ENCODE measurements at places on chromosomes 7 and 10.

DNA sequence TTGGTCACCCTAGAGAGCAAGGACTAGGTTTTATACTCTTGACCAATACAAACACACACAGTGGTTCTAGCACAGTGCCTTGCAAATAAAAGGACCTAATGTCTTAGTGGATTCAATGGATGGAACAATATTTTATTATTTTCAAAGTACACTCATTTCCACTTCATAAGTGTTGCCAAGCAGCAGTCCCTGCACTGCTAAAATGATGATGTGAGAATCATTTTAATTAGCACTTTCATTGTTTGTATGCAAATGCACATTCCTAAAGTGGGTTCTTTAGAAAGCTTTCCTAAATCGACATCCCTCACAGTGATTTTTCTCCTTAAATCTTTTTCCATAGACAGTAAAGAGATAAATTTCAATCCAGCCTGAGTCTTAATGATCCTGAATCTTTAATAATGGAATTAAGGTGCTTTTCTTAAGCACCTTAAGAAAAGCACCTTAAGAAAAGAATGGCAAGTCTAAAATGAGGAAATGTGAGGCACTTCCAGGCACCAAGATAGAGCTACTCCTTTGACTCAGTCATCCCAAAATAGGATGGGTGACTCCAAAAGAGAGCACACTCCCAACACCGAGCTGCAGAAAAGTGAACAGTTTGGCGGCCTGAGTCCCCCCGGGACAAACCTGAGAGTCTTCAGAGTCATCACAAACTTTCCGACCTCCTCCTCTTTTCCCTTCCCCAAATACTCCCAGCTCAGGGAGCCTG, 84.5 kb downstream of the SORBS1 start:
- DNase-seq = no peak

DNA sequence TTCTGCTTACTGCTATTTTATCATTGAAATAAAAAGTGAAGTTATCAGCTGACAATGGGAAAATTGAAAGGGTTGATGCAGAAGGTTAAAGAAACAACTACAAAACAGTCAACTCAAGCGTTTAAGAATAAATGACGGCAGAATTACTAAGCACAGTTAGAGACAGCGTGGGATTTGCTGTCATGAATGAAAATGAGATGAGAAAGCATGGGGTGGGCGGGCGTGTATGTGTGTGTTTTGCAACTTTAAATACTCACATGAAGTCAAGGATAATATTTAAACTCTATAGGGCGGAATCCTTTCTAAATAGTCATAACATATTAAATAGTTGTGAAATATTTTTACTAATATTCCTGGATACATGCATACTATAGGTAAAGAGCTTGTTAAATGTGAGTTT, 450.8 kb downstream of the ETV1 start:
- DNase-seq = no peak

DNA sequence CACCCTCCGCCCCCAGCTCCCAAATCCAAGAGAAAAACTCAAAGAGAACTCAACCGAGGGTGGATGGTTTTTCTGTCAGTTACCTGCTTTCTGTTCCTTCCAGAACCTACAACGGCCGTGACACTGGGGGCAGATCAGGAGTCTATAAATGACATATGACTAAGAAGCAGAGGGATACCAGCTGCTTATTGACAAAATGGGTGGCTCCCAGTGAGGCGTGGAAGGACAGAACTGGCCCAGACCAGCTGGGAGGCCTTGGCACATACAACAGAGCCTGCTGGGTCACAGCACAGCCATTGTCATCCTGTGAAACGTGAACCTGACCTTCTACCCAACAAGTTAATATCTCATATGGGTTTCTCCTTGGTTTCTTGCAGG, 84.3 kb upstream of the ADRB1 start:
- no peak for DNase-seq

DNA sequence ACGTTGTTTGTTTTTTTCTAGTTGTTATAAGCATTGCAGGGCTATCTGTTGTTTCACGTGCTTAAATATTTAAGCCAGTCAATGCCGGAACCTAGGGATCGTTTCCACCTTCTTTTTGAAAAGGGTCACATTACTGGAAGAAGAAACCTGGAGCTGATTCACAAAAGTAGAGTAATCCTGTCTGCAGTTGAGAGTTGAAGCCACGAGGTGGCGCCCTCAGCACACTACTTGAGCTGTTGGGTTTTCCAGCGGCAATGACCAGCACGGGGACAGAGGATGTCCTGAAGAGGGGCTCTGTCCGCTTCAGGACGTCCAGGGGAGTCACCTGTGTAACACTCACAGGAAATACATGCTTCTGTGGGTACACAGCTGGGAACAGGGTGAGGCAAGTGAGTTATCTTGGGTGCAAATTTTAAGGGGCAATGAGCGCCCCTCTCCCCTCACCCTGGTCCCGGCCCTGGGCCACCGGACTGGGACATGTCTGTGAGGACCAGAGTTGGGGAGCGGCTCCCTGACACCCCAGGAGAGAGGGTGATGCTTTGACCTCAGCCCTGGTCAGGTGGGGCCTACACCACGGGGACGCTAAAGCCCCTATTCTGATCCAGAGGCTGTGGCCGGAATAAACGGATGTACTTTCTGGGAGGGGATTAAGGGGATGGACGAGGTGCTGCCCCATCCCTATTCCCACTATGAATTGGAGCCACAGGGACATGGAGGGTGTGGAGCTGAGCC, 26.3 kb upstream of the WDFY4 start:
- DNase-seq = peak; percentile 63

GRCh38 chr7:134724606-134725005, 54.8 kb upstream of the CALD1 start:
- DNase-seq = no peak

GRCh38 chr10:80265740-80266512, 23.5 kb downstream of the MAT1A start:
- DNase-seq = no peak

DNA sequence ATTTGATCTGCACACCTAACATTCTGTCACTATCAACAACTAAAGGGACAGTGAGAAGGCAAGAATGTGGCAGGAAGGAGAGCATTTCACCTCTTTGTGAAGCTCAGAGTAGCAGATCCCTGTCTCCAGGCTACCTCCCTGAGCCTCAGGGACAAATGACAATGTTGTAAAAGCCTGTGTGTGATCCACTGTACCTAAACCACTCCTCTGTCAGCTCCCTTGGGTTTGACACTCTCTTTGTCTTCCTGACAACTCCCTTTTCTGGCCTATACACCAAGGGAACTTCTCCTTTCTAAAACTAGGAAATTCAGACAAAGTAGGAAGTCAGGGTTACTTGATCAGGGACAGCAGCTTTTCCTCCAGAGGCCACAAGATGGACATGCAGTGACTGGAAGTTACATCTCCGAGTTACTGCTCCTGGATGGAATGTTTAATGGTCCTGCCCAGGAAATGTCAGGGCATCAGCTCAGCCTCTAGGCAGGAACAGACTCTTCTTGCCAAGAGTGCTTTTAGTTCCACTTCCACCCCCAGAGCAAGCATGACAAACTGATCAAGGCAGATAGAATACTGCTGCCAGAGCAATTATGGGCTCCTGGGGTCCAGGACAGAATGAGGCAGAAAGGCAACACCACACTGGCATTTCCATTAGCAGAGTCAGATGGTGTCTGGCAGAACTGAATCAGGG, 1014.5 kb upstream of the LRRTM3 start:
- DNase-seq = no peak

GRCh38 chr7:105389088-105389650, 448 bp upstream of the SRPK2 start:
- peak; percentile 4 for DNase-seq

GRCh38 chr10:7311218-7311849, 99.5 kb downstream of the SFMBT2 start:
- no peak for DNase-seq

GRCh38 chr10:52483587-52483986, 169.5 kb downstream of the DKK1 start:
- DNase-seq = no peak

DNA sequence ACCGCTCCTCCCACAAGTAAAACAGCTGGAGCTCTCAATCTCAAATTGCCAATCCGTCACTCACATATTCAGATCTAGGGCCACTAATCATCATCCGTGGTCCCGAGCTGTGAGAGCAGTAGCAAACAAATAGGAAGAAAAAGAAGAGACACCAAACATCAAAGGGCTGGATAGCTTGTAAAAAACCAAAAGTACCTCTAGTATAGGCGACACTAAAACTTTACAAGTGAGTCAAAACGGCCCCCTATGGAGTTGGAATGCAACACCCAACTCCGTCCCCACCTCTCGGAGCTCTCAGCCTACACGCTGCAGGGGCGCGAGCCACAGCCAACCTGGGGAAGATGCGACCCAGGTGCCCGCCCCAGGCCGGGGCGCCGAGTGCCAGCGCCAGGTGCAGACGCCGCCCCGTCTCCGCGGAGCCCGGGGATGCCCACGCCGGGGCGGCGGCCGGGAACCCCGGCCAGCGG, 581 bp downstream of the FAM3C start:
- peak; percentile 63 for DNase-seq

GRCh38 chr7:74206589-74207120, 3.2 kb upstream of the LAT2 start:
- DNase-seq = peak; percentile 73

- no peak for DNase-seq
These were observed 313.0 kb downstream of the WDR37 start for GRCh38 chr10:1369197-1369596.

DNA sequence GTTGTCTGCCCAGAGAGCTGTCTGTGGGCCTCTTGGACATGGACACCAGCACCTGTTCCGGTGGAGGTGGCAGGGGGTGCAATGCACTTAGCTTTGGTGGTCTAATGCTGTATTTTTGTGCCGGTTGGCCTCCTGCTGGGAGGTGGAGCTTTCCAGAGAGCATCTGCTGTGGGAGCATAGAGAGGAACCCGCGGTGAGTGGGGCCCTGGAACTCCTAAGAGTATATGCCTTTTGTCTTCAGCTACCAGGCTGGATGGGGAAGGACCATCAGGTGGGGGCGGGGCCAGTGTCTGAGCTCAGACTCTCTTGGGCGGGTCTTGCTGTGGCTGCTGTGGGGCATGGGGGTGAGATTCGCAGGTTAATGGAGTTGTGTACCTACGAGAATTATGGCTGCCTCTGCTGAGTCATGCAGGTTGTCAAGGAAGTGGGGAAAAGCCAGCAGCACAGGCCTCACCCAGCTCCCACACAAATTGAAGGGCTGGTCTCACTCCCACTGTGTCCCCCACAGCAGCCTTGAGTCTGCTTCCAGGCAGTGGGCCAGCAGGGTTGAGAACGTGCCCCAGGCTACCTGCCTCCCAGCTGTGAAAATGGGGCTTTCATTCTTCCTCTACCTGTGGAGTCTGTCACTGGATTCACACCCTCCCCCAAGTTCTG, 29.0 kb downstream of the JAKMIP3 start:
- DNase-seq = no peak

GRCh38 chr10:13743101-13743693, 156.4 kb downstream of the PRPF18 start:
- DNase-seq = no peak

GRCh38 chr7:98378210-98378819, 22.6 kb downstream of the BAIAP2L1 start:
- DNase-seq = no peak

DNA sequence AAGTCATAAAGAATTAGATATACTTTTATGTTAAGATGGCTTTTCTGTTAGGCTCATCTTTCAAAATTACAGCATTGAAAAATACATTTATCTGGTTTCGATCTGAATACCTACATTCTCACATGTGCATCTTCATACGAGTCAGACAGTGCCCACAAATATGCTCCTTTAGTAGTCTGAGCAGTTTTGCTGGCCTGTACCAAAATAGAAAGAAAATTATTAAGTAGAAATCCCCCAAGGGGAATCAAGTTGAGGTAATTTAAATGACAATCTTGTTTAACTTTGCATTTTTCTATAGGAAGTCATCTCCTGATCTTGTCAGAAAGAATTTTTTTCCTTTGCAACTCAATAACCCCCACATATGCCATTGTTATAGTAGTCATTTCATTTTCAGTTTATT, 287.4 kb upstream of the SEMA3D start:
- DNase-seq = no peak

- DNase-seq = no peak
These were observed 102.9 kb downstream of the PFKFB3 start for GRCh38 chr10:6305401-6306321.

GRCh38 chr7:7416031-7416858, 119.4 kb downstream of the COL28A1 start:
- DNase-seq = no peak

DNA sequence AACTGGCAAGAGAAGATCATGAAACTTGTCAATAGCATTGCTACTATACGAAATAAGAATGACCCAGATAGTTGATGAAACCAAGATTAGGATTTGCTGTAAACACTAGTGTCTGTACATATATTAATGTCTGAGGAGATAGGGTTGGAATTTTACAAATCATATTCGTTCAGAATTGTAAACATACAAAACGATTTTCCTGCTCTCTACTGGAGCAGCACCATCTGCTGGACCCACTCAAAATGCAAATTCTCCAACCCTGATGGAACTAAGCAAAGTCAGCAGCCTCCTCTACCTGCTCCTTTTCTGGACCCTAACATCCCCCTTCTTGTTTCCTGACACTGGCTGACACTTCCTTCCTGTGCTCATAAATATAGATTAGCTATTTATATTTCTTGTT, 29.4 kb upstream of the SGMS1 start:
- no peak for DNase-seq

DNA sequence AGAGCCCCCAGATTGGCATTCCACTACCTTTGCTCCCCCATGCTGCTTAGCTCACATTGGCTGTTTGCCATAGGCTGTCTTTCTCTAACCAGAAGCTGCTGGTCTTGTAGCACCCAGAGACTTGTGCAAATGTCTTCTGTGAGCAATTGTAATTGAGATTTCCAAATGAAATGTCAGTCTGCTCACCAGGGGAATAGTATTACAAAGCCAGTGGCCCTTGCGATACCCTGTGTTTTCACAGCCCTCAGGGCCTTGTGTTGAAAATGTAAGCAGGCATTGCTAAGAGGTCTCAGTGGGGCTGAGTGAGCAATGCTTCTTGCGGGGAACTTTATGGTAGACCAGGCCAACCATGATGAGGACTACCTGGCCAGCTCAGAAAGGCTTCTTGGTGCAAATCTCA, 746.5 kb downstream of the LRMDA start:
- no peak for DNase-seq

DNA sequence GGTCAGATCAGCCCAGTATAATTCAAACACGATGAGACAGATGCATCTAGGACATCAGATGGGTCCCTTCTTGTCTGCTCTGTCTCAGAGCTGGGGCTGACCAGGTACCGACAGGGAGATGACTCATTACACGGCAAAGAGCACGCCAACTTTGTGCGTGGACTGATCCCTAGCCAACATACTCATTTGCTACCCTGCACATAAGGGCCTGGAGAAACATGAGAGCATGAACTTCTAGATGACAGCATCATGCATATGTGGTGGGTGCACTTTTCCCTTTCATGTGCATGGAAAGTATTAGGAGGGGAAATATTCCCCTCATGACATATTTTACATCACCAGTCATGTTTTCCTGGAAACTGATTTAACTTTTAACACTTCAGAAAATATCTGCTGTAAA, 35.1 kb upstream of the NPVF start:
- DNase-seq = no peak

GRCh38 chr7:18177129-18177814, 149.6 kb upstream of the PRPS1L1 start:
- DNase-seq = no peak

DNA sequence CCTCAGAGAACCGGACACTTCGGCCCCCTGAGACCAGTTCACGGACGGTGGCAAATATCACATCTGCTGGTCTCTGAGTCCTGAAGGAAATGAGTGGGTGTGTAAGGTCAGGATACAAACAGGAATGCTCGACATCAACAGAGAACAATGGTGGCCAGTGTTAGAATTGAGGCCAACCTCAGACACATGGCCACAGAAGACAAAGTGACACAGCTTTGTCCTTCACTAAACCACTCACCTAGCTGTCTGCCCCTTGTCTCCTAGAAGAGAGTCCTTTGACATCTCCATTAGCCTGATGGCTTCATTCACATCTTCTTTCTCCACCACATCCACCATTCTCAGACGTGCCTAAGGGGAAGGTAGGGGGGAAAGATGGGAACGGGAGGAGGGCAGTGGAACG, 4.3 kb downstream of the COPS6 start:
- no peak for DNase-seq
